Stimulated activated CD8-positive, alpha-beta memory T cell treated with anti-CD3 and anti-CD28 coated beads, Interleukin-4, amount 100 ng/mL, for 1 hour (primary cell): ENCODE measurements at places on chromosomes 7 and 10.

DNA sequence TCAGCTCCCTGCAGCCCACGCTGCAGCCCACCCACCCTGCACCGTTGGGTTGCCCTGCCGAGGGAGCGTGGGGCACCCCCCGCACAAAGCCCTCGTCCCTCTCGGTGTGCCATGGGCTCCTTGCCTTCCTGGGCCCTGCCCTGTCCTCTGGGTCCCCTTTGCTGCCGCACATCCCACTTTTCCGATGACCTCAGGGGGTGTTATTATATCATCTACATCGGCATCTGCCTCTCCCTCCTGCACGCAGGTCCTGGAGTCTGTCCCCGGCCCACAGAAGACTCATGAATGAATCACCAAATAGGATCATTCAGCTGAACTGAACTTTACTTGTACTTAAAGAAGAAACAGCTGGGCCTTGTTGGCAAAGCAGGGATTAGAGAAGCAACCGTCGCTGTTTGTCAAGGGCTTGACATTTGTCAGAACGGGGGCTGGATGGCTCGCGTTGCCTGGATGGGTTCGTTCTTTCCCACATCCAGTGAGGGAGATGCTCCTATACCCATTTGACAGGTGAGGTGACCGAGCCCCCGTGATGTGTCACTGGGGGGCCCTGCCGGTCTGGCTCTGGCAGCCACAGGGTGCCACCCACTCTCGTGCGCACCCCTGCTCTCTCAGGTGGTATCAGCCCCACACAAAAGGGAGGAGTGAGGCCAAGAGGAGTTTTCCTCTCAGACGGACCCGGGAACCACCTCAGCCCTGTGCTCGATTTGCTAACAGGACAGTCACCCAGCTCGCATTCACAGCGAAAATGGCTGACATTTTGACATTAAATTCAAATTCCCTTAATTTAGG, 58.6 kb upstream of the EBF3 start:
- no peak for DNase-seq

GRCh38 chr7:139494835-139495579, 11.5 kb upstream of the KLRG2 start:
- DNase-seq, result no peak

DNA sequence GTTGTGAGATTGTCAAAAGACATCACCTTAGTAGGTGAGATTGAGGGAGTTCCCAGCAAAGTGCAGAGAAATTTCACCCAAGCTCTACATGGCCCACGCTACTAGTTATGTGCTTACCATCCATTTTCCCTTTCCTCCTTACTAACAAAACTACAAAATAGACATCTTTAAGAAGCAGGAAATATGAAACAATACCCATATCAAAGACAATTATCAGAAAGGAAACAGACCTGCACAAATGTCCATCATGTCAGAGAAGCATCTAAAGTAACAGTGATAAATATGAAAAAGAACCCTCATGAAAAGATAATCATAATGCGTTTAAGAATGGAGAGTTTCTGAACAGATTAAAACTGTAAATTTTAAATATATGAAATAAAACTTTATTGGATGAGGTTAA, 28.2 kb downstream of the GIMAP4 start:
- no peak for DNase-seq

GRCh38 chr7:138875794-138876193, 77.8 kb upstream of the ATP6V0A4 start:
- peak; percentile 34 for DNase-seq

GRCh38 chr7:153457746-153458145, 594.5 kb upstream of the DPP6 start:
- no peak for DNase-seq

DNA sequence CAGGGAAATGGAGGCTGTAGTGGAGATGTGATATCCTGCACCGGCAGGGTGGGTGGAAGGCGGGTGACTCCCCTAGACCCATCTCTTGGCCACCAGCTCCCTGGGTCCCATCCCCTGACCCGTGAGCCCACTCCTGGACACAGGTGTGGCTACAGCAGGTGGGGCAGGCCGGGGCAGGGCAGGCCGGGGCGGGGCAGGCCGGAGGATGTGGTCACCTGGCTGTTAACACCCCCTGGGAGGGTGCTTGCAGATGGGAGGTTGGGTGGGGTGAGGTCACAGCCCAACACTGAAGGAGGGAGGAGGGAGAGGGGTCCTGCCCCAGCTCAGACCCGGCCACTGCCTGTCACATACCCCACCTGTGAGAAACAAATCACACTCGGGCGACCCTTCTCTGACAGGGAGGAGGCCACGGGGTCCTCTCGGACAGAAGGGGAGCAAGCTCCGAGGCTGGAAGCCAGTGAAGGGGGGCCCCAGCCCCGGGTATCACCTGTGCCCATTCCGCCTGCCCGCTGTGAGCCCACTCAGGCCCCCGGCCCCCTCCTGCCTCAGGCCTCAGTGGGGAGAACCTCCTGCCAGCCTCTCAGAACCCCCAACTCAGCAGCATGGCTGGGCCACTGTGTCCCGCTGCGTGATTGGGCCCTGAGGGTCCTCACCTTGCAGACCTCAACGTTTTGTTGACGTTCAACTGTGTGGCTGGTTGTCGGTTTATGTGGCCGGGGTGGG, 74.0 kb downstream of the MICALL2 start:
- no peak for DNase-seq

DNA sequence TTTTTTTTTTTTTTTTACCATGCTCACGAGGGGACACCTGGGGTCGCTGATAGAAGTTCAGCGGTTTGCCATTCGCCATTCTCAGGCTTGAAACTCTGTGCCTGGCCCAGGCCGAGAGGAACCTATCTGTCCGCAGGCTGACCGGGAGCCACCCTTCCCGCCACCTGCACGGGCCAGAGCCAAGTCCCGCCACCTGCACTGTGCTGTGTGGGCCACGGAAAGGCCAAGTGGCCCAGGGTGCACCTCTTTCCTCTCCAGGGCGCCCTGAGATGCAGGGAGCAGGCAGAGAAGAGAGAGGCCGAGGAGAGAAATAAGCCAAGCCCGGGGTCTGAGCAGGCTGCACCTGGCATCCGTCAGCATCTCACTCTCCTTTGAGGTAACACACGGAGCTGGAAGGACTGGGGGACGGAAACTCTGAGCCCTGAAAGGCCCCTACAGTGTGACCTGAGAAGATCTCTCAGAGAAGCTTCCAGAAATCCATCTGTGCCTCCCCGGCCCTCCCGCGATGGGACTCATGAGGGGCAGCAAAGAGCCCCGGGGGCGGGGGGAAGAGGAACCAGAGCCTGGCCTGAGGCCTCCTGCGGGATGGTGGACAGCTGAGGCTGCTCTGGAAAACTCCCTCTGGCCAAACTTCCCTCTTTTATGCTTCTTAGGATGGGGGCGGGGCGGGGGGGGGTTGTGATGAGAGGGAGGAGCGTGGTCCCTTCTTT, 46.6 kb downstream of the PRKAG2 start:
- DNase-seq, result no peak

DNA sequence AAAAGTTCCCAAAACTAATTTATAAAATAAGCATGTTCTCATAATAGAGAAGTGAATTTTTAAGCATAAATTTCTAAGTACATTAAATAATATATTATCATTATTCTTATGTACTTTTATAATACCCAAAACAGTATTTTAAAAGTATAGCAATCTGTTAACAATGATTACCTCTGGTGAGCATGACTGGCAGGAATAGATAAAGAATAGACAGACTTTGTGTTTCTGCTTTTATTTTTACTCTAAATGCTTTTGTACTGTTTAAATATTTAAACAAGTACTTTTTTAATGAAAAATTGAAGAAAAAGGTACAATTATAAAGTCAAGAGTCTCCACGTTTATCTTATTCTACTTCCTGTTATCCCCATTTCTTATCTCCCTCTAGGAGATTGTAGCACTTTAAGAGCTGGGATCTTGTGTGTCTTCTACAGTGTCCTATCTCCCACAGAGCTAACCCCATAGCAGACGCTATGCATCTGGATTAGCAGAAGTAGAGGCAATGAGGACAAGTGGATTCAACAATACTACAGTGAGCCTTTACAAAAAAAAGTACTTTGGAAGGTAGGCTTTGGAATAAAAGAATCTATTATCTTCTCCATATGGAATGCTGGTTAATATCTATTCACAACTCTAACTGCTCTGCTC, 42.9 kb downstream of the IDE start:
- DNase-seq, result no peak

- DNase-seq, result no peak
These were observed 21.4 kb upstream of the LEP start for GRCh38 chr7:128219636-128220035.

DNA sequence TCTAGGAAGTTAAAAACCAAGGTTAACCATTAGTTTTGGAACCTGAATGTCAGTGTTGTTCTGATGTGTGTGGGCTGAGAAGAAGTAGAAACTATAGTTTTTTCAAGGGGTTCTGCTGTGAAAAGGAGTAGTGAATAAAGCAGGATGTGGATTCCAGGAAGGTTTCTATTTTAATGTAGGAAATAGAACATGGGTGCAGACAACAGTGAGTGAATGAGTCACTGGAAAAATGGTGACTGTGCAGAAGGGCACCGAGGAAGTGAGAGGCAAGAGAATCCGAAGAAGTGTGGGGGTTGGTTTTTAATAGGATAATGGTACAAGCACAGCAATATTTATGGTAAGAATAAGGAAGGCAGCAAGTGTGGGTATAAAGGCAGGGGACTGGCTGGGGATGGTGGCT, 120.4 kb downstream of the ARHGAP21 start:
- no peak for DNase-seq

GRCh38 chr7:121547544-121548092, 151.5 kb upstream of the FAM3C start:
- DNase-seq, result no peak

DNA sequence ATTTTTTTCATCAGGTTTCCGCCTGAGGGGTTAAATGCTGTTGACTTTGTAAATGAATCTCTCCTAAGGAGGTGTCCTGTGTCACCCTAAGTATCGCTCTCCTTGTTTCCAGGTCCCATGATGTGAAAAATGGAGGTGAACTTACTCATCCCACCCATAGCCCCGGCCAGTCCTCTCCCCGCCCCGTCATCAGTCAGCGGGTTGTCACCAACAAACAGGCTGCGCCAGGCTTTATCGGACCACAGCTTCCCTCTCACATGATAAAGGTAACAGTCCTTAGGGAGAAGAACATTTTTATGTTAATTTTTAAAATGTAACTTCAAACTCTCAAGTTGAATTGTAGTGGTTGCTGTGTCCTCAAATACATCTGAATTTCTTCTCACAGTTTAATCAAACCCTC, 116.5 kb downstream of the ANKRD61 start:
- no peak for DNase-seq

- DNase-seq, result no peak
These were observed 81.9 kb upstream of the C1GALT1 start for GRCh38 chr7:7100432-7100849.

DNA sequence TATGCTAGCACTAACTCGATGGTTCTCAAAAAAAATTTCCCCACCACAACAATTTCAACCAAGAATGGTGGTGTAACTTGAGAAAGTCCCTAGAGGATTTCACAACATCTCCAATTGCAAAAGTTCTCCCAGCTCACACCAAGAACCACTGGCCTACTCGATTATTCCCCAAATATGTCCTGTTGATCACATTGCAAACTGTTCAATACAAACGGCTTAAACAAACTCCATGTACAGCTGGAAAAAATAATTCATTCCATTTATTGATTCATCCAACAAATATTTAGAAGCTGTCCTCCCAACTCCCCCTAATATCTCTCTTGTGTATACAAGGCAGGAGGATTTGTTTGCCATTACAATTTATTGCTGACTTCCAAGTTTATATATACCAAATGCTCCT, 19.1 kb downstream of the TMEM176B start:
- no peak for DNase-seq

- peak; percentile 18 for DNase-seq
These were observed 166.0 kb upstream of the SP4 start for GRCh38 chr7:21261627-21262594.

- no peak for DNase-seq
These were observed 198.3 kb downstream of the PRKG1 start for GRCh38 chr10:51272555-51272954.

- DNase-seq, result no peak
These were observed 708 bp downstream of the KLHDC10 start for GRCh38 chr7:130070861-130071622.

- DNase-seq, result no peak
These were observed 21.1 kb downstream of the FRMD4A start for GRCh38 chr10:14309593-14309992.

DNA sequence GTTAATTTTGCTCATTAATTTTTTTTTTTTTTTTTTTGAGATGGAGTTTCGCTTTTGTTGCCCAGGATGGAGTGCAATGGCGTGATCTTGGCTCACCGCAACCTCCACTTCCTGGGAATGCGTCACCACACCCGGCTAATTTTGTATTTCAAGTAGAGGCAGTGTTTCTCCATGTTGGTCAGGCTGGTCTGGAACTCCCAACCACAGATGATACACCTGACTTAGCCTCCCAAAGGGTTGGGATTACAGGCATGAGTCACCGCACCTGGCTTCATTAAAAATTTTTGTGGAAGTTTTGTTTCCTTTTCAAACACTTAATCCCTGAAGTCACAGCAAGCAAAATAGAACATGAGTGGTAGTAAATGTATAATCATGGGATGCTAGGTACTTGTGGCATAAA, 857.2 kb upstream of the PHF14 start:
- no peak for DNase-seq

- DNase-seq, result no peak
These were observed 107.5 kb downstream of the PARP12 start for GRCh38 chr7:139955109-139955820.

GRCh38 chr10:30330497-30331168, 18.4 kb downstream of the MTPAP start:
- no peak for DNase-seq

DNA sequence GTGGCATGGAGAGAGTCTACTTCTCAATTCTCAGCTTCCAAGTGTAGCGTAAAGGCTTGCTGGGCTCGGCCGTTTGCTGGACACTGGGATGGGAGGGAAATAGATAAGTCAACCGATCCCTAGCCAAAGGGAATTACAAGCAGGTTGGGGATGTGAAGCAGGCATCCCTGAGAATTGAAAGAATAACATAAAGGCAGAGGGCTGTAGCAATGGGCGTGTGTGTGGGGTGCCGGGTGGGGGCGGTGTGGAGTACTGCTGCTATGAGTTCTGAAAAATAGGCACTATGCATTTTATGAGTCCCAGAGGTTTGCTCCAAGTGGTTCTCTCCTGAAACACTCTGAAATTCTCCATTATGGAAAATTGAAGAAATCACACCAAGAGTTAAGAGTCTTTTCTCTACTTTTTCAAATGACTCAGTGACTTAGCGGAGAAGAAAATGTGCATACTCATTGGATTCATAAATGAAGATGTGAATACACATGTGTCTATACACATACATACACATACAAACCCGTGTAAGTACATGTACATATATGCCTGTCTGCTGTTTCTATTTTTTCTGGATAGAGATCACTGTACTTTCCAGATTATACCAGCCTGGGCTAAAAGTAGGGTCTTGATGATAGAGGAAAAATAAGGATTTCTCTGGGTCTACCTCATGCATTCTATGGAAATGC, 65.4 kb downstream of the ADRA2A start:
- no peak for DNase-seq

DNA sequence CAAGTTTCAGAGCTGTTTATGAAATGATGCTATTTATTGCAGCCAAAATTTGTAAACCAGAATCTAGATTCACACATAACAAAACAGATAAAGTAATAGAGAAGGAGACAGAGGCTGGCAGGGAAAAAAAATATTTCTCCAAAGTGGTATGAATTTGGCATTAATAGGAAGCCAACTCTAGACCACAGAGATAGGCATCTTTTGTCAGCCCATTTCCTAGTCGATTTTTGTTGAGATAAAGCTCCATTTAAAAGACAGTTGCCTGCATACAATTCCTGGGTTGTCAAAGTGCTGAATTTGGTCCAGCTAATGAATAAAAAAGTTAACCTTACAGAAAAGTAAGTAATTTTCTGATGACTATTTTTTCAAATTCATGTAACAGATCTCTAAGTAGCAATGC, 219.3 kb downstream of the ELMO1 start:
- DNase-seq, result no peak
